Uterus (tissue), 4 donors: ENCODE measurements at places on chromosomes 7 and 10. TPM values are rescaled to one million over a fixed set of nuclear protein-coding genes. Genes with fewer than 3 reads are reported as not detected.

SNCG gene
- total RNA-seq: 32.8 TPM

- peak; percentile 25 for DNase-seq
These were observed 126.4 kb upstream of the ZNF746 start for GRCh38 chr7:149624006-149624405.

ANXA8 gene
- total RNA-seq: not detected

GRCh38 chr7:107560898-107561516, 2.7 kb downstream of the COG5 start:
- no peak for DNase-seq

OR13A1 gene
- total RNA-seq: not detected

ANKRD7 gene
- total RNA-seq: 4.8 TPM

DNA sequence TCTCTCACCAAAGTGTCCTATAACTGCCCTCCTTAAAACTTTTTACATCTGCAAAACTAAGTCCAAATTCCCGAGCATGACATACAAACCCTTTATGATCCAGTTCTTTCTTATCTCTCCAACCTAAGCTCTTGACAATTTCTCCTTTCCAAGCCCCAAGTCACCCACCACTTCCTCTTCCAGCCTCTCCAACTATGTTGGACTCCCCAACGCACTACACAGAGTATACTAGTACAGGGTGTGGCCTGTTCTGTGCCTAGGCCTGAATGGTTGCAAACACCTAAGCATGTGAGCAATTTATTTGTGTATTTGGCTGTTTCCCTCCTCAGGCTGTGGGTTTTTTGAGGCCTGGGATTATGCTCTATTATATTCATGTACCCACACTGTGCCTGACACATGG, 101.2 kb upstream of the APBB1IP start:
- no peak for DNase-seq

DNA sequence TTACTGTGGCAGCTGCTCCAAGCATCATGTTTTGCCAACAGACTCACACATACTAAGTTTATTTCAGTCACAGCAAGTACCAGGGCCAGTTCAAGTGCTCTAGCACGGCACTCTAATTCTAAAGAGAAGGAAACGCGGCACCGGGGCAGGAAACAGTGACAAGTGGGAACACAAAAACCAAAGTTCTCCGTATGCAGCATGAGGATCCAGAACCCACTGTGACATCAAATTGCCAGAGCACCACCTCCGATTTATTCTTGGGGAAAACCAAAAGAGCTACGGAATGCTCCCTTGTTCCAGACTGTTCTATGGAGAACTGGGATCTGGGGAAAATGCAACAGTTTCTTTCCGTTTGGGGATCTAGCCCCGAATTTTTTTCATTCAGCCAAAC, 448 bp upstream of the PTER start:
- no peak for DNase-seq

UCMA gene
- total RNA-seq: 0.69 TPM

GRCh38 chr10:132178672-132179545, 7.8 kb upstream of the DPYSL4 start:
- DNase-seq: no peak

ITPRID1 gene
- total RNA-seq: not detected

GRCh38 chr10:89274928-89275327, 23.4 kb upstream of the LIPA start:
- DNase-seq: no peak

LBX1 gene
- total RNA-seq: not detected
